ENCODE measurements at places on chromosomes 13 and 19.

GRCh38 chr13:94825507-94825906, 113.2 kb upstream of the SOX21 start:
- no peak for DNase-seq

- DNase-seq: no peak
Measured at GRCh38 chr13:28991764-28992163, 171.6 kb downstream of the MTUS2 start.

DNA sequence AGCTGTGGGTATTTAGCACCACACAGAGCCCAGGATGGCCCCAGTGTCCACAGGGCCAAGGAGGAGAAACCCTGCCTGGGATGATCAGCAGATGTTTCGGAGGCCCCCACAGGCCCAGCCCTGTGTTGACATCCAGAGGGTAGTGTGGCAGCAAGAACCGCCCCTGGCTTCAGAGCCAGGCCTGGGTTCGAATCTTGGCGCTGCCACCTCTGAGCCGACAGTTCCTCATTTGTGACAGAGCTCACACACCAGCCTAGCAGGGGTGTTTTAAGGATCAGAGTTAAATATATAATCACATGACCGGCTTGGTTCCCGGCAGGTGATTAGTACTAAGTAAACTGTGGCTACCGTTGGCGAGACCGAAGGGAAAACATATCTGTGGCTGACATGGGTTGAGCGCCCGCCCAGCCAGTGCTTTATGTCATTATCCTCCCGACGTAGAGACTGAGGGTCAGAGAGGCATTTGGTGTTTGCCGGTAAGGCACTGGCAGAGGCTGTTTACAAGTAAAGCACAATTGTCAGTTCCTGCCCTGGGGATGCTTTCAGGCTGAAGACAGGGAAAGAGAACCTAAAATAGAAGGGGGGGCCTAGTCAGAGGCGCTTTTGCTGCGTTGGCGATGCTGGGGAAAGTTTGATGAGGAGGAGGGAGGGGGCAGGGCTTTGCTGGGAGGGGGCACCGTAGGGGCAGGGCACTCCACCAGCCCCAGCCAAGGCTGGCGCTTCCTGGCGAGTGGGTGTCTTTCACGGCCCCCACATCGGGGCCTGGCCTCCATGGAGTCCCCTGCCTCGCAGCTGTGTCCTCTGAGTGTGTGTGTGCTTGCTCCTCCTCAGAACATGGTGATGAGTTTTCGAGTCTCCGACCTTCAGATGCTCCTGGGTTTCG, 4.8 kb downstream of the PIAS4 start:
- DNase-seq: no peak

DNA sequence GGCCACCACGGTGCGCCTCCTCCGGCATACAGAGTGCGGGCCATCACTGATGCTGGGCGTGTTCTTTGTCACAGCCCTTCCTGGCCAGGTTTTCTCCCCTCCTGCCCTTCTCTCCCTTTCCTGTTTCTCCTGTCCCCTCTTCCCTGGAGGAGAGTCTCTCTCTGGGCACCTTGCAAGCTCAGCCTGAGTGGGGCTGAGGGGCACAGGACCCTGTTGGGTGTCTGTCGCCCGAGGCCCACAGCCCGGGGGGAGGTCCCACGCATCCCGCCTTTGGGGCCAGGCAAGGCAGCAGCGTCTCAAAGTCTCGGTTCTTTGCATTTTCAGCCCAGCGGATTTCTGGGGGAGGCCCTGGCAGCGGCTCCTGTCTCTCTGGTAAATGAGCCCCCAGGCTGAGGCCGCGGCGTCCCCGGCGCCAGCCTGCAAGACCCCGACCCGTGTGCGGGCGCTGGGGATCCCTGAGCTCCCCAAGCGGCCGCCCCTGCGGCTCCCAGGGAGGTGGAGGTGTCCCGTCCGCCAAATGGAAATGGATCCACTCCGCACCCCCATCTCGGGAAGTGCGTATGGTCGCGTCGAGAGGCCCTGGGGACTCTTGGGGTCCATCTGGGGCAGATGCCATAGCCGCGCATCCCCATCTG, 47.2 kb downstream of the COMP start:
- DNase-seq: no peak

GRCh38 chr19:33779849-33780248, 16.8 kb upstream of the KCTD15 start:
- no peak for DNase-seq

DNA sequence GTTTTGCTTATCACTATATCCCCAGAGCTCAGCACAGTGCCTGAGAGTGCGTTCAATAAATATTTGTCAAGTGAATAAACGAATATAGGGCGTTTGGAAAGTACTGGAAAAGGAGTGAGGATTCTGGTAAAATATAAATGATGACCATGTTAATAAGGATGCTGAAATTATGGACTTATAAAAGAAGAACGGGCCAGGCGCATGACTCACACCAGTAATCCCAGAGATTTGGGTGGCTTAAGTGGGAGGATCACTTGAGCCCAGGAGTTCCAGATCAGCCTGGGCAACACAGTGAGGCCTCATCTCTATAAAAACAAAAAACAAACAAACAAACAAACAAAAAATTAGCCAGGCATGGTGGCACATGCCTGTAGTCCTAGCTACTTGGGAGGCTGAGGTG, 198.1 kb downstream of the VWA8 start:
- no peak for DNase-seq

DNA sequence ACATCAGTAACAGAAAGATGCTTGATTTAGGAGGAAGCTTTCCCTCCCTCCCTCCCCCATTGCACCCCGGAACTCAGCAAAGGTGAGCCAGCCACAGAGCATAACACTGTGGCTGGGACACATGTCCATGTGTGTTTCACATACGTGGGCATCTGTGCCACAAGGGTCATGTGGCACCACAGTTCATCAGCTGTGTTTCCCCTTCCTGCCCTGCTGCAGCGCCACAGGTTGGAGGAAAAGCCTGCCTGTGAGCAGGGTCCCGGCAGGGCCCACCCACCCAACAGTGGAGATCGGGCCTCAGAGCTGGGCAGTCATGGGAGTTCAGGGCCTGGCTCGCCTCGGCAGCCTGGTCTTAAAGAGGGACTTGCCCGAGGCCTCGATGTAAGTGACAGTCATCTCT, 2.8 kb downstream of the ACP5 start:
- DNase-seq: no peak

GRCh38 chr13:100917011-100917410, 242.4 kb upstream of the TMTC4 start:
- no peak for DNase-seq

DNA sequence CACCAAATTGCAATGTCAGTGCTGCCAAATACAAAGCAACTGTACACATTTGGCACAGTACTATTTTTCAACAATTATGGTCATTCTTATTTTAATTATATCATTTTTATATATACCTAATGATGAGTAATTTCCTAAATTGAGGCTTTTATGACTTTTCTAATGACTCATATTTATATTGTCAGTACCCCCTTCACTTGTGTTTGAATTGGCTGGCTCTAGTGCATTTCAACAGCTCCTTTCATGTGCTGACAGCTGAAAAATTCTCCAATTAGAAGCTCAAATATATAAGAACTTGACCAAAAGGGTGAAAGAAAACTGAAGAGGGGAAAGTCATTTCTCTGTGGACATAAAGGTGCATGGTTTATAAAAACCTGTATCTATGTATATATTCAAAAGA, 263.3 kb downstream of the SLITRK1 start:
- DNase-seq: no peak

GRCh38 chr13:34349091-34349722, 531.3 kb downstream of the RFC3 start:
- no peak for DNase-seq

- DNase-seq: no peak
Measured at GRCh38 chr19:690203-690602, 5.0 kb downstream of the PRSS57 start.

DNA sequence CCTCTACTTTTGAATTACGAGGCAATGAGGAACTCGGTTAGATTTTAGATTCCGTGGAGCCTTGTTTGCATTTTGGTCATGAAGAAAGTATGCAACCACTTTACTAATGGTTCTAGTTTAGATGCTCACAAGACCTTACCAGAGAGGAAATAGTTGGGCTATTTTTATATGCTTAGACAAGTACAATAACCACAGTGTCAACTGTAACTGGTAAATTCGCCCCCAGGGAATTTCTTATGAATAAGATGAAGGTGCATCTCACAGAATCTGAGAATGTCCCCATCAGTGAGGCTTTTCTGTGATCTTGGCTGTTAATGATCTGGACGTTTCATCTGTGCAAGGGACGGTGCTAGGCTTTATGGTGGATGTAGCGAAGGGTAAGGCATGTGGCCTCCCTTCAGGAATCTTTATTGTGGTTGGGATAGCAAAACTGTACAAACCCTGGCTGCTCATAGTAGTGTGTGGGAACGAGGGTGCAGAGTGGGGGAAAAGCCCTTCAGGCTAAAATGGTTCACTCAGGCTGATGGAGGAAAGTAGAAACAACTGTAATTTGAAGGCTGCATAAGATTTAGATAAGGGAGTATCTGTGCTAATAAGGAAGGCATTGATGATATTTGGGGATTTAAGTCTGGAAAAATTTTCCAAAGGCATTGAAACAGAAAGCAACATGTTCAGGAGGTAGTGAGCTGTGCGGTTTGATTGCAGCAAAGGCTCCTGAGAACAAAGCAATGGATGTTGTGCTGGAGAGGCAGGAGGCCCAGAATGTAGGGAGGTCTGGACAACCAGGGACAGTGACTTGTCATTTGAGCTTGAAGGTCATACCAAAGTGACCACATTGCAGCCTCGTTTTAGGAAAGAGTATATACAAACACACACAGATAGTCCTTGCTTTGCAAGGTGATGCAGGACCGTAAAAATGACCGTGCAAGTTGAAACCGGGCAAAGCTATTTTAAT, 28.4 kb downstream of the UBAC2 start:
- DNase-seq: no peak

- peak; percentile 74 for DNase-seq
Measured at GRCh38 chr19:5578097-5578846, 10.5 kb upstream of the TINCR start.

DNA sequence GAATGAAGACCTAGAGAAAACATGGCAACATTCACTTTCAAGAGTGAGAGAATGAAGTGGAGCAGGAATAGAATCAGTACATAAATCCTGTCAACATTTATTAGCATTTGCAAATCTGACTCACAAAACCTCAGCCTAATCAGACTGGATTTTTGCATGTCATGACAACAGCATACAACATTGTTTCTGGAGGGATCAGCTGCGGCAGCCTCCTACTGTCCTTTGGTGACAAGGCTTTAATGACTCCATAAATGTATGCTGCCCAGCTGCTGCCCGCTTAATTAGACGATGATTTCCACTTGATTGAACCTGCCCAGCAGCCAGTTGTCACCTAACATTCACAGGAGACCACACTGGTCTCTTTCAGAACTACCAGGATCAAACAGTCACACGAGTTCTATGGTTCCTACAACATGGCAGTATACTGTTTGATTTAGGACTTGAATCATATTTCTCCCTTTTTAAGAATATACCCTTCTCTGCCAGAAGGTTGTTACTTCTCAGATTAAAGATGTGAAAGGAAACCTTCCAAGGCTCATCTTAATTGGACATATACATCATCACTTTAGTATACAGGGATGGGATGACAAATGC, 9.3 kb downstream of the EBPL start:
- no peak for DNase-seq

DNA sequence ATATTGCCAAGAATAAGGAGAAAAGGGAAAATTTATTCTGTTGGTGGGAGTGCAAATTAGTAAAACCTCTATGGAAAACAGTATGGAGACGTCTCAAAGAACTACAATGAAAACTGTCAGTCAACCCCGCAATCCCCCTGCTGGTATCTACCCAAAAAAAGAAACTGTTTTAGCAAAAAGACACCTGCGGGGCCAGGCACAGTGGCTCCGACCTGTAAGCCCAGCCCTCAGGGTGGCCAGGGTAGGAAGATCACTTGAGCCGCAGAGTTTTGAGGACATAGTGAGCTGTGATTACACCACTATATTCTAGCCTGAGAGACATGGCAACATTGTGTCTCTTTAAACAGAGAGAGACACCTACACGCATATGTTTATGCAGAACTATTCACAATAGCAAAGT, 37.5 kb upstream of the SLITRK1 start:
- DNase-seq: no peak

GRCh38 chr13:71578048-71578447, 289.0 kb downstream of the DACH1 start:
- DNase-seq: no peak

GRCh38 chr13:112767506-112768471, 78.0 kb downstream of the ATP11A start:
- DNase-seq: no peak

GRCh38 chr13:66139250-66139649, 1090.9 kb downstream of the PCDH9 start:
- DNase-seq: no peak

Data from activated naive CD4-positive, alpha-beta T cell treated with Interleukin-2 at 50 U/mL for 16 hours (primary cell).